Umbilical cord (tissue), 2 donors: ENCODE measurements at places on chromosomes 3 and 15.

DNA sequence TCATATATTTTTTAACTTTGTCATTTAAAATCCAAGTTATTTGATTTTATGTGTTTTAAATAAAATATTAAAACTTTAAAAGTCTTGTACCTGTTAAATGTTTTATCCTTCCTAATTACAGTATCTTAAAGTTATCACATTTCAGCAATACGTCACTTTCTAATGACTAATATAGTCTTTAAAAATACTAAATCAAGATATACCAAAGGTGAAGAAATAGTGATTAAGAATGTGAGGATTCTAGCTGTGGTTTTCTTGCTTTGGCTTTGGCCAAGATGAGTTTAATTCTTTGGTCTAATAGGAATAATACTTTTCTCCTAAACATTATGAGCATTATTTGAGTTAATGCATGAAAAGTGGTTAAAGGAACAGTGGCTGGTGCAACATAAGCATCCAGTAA, 13.9 kb downstream of the SETD5 start:
- DNase-seq = no peak

DNA sequence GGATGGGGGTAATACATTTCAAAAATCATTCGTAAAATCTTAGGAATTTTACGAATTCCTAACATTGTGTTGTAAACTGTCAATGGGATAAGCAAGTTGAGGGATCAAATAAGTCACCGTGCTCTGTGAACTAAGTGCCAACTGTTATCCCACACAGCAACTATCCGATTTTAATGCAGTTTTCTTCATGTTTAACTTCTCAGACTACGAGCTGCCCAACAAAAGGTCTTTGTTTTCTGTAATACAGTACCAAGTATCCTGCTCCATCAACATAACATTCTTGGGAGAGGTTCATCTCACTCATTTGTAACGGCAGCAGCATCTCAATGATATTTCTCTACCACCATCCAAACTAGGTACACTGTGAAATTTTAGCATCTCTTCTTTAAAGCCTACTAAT, 654.1 kb upstream of the LMCD1 start:
- no peak for DNase-seq

DNA sequence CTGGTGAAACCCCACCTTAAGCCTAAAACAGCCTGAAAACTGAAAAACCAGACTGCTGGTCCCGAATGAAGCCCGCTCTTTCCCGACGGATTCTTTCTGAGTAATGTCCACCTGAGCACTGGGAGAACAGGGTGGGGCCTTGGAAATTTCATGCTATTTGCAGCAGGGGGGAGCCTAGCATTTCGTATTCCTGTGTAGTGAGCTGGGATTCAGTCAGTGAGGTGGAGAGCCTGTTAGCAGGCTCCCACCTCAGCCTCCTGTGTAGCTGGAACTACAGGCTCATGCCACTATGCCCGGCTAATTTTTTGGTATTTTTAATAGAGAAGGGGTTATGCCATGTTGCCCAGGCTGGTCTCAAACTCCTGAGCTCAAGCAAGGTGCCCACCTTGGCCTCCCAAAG, 74.7 kb downstream of the CMTM8 start:
- no peak for DNase-seq

DNA sequence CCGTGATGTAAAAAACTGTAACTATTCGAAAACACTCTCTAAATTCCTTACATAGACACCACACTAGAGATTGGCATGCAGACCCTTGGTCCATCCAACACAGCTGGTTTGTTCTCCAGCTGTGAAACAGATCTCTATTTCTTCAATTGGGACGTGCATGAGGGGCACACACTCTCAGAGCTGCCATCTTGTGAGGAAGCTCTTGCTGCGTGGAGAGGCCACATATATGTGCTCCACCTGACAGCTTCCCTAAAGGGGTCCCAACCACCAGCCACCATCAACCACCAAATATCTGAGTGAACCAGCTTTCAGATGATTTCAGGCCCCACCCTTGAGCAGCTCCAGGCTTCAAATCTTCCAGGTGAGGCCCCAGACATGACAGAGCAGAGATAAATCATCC, 25.6 kb downstream of the SSUH2 start:
- no peak for DNase-seq

DNA sequence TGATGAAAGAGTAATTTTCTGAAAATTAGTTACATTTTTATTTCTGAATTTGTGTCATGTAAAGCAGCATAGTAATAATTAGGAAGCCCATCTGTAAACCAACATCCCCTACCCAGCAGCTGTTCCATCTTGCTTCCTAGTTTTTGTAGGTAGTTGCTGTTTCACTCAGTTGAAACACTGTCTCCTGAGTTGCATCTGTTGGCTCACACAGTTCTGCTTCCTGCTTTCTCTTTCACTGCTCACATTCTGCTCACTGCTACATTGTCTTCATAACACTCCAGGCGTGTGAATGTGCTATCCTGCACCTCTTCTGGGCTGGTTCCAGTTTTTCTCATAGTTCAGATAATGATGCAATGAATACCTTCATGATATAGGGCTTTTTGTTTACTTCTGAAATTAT, 123.4 kb downstream of the EPHB1 start:
- no peak for DNase-seq

DNA sequence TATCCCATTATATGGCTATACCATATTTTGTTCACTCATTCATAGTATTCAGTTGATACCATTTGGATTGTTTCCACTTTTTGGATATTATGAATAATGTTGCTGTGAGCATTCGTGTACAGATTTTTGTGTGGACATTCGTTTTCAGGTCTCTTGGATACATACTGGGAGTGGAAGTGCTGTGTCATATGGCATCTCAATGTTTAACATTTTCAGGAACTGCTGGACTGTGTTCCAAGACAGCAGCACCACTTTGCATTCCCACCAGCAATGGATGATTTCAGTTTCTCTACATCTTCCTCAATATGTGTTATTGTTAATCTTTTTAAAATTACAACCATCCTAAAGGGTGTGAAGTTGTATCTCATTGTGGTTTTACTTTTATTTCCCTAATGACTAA, 34.6 kb downstream of the SLC7A14 start:
- no peak for DNase-seq

DNA sequence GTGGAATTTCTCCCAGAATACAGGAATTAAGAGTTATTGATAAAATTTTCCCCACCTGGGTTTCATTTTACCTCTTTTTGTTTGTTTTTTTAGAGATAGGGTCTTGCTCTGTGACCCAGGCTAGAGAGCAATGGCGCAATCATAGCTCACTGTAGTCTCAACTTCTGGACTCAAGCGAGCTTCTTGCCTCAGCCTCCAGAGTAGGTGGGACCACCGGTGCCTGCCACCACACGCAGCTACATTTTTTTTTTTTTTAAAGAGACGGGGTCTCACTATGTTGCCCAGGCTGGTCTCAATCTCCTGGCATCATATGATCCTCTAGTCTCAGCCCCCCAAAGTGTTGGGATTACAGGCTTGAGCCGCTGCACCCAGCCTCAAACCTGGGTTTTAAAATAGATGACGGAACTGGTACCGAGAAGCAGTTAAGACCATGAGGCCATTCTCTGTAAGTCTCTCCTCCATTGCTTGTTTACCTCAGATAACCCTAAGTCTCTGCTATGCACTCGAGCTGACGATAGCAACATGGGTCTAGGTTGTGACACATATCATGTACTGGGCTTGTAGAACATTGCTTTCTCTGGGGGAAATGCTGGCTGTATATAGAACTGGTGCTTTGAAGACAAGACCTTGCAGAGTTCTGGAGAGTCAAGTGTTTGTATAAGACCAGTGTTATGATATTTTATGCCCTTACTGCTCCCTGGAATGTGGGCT, 16.4 kb downstream of the ETV5 start:
- no peak for DNase-seq

DNA sequence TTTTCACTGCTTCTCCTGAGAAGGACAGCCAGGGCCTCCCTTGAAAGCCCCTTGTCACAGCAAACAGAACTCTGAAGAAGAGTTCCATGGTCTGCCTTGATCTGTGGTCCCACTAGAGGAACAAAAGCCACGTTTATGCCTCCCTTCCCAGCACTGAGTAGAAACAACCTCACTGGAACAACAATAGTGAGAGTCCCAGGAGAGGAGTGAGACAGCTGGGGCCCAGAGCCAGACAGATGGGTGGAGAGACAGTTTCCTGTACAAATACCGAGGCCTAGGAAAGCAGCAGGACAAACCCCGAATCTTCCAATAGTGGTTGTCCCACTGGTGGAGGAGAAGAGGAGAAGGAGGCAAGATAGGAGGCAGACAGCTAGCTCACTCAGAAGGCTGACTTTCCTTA, 106.1 kb downstream of the WDR76 start:
- no peak for DNase-seq

DNA sequence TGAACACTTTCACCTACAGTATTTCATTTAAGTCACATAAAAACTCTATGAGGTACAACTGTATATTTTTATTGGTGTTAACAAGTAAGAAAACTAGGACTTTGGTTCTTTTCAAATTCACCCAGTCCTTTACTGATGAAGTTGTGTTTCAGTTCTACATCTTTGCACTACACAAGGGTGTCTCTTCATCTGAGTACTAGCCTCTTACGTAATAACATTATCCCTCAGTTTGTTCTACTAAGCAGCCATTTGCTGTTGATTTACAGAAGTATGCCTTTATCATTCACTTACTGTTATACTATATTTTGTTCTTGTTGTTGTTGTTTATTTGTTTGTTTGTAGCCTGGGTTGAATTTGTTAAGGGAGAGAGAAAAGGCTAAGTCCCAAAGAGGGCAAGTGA, 311.9 kb downstream of the PLOD2 start:
- DNase-seq = no peak

DNA sequence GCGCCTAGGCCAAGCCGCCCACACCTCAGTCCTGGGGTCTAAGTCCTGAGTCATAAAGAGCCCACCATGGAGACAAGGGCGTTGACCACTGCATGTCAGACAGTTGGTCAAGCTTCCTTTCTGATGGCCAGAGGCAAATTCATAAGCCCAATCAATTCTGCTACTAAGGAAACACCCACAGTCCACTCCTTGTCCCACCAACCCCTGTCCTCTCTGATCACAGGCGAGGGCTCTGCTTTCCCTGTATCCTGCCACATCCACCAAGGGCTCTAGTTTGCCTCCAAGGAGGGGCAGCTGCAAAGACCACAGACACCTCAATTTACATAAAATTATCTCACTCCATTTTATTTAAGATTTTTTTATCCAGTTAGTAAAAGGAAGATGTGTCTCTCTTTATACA, 25.3 kb downstream of the CHAC1 start:
- DNase-seq = no peak

GRCh38 chr3:50457988-50458387, 45.4 kb downstream of the CACNA2D2 start:
- DNase-seq = no peak

DNA sequence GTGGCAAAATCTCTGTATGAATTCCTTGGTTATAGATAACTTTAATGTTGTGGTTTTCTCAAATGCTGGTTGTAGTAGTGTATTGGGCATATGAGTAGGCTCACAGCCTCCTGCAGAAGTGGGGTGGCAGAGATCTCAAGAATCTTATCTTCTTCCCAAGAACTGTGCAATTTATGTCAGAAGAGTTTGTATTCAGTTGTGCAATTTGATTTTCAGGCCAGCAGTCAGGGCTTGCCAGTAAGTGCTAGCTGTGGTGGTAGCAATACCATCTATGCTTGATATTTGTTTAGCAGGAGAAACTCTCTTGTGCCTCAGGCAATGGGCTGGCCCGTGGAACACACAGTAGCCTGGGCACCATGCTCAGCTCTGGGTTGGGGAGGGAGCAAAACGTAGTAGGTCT, 58.4 kb upstream of the GOLIM4 start:
- DNase-seq = no peak

GRCh38 chr3:31105011-31105410, 210.6 kb upstream of the GADL1 start:
- DNase-seq = no peak

DNA sequence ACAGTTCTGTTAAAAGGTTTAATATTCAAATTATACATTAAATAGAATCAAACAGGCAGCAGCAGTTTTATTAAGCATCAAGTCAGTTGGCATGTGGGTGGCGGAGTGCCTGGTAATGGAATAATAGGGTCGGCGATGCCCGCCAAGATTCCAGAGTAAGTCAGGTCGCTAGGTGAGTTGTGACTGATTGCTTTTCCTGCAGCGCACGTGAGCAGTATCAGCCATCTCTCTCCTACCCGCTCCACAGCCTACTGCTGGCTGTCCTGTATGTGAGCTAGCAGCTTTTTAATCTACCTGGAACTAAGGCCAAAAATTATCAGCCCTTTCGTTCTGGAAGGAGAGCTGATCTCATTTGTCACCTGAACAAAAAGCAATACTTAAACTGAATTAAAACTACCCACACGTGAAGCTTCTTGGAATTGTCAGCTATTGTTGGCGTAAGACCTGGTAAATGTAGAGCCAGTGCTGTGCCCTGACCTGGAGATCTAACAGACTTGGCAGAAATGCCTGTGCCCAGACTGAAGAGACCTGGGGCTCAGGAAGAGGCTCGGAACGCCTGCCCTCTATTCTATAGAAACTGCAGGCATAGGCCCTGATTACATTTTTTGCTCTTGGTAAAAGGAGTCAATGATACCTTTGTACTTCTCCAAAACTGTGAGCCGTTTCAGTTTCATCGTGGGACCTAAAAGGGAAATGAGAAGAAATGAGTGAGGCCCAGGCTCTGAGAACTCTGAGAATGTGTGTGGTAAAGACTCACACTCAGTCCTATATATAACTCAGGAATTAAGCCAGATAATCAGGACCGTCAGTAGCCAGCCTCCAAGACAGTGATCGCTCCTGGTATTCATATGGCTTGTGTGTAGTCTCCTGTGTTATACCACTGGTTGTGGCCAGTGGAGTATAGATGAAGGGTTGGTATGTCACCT, 21.9 kb downstream of the IDH3A start:
- peak; percentile 12 for DNase-seq

DNA sequence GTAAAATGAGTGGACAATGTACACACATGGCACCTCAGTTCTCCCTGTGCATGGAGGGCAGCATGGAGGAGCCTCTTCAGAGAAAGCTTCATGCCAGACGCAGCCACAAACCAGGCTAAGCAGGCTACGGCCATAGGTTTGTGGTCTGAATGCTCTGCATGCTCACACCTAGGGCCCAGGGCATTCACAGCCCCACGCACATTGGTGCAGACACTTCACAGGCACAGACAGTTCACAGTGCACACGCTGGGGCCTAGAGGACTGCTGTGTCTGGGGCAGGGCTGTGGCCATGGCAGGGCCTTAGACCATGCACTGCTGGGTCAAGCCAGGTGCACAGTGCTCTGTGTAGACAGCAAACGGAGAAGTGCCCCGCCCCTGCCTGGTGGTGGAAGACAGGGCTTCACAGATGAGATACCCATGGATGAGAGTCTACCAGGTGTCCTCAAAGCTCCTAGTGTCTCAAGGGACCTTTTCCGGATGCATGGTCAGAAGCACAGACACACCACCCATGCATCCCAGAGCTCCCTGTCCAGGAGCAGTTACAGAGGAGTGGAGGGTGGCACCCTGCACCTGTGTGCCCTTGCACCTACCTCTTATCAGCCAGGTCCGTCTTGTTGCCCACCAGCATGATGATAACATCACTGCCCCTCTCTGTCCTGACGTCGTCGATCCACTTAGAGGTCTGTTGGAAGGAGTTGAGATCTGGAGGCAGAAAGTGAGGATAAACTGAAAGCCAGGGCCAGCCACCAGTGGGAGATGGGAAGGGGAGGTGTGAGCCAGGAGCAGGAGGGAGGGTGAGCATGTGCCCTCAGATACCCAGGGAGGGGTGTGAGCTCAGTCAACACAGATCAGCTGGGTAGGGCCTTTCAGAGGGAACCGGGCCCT, 33.5 kb downstream of the SRPRB start:
- DNase-seq = no peak
